ENCODE measurements at places on chromosomes 3 and 15. TPM values are rescaled to one million over a fixed set of nuclear protein-coding genes. Genes with fewer than 3 reads are reported as not detected.
A peak's percentile ranks its signal among the peaks of the same experiment; 100 is the strongest.

- no peak for DNase-seq
Measured at GRCh38 chr3:186637686-186638085, 2.5 kb upstream of the FETUB start.

DNA sequence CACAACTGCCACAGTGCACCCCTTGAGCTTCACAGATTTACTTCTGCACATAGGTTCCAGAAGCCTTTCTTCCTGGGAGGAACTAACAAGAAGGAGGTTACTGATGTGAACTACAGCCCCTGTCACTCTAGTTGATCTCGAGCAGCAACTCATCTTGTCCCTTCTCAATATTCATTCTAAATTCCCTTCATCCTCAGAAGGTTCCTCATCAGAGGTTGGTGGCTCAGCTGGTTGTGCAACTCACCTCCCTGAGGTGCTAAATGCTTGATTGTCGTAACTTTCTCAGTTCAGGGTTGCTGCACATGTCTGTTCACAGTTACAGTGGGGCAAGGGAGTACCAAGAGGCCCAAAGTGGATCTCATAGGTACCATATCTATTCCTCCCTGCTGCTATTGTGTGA lies 5.7 kb upstream of the A4GNT start:
- DNase-seq = no peak

- no peak for DNase-seq
Measured at GRCh38 chr15:98694161-98694560, 45.8 kb downstream of the IGF1R start.

Gene DOCK3
- 1.9 TPM for total RNA-seq

Gene CASR
- total RNA-seq = not detected

Gene TF
- total RNA-seq = not detected

GRCh38 chr3:43178891-43179366 lies 73.0 kb upstream of the POMGNT2 start:
- DNase-seq = peak; percentile 21

Gene HESX1
- not detected for total RNA-seq

GRCh38 chr15:96947296-96948229 lies 617.1 kb downstream of the NR2F2 start:
- no peak for DNase-seq

Gene IQCF5
- total RNA-seq = not detected

Gene NR1I2
- total RNA-seq = 0.12 TPM

DNA sequence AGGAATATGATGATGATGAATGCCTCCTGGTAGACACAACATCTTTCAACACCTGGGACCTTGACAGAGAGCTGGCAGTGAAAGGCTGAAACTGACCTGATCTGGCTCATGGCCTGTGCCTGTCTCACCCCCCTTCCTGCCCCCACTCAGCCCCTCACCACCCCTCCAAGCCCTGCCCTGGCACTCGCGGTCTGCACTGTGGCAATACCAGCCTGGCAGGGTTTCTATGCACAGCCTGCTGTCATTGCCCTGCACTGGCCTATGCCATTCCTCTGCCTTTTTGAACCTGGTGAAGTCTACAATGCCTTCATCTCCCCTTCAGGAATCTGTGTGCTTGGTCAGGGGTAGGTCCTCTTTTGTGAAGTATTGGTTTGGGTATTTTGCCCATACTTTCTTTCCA lies 56.5 kb downstream of the ACAD9 start:
- no peak for DNase-seq

GRCh38 chr3:44208568-44208967 lies 33.1 kb upstream of the TOPAZ1 start:
- no peak for DNase-seq

- DNase-seq = no peak
Measured at GRCh38 chr15:48421362-48421761, 90.1 kb downstream of the DUT start.

Gene PRSS50
- total RNA-seq = not detected

GRCh38 chr15:71610728-71611552 lies 199.4 kb upstream of the NR2E3 start:
- no peak for DNase-seq

GRCh38 chr3:5376761-5377160 lies 189.3 kb downstream of the EDEM1 start:
- no peak for DNase-seq

GRCh38 chr3:105415951-105416350 lies 49.2 kb downstream of the ALCAM start:
- no peak for DNase-seq

DNA sequence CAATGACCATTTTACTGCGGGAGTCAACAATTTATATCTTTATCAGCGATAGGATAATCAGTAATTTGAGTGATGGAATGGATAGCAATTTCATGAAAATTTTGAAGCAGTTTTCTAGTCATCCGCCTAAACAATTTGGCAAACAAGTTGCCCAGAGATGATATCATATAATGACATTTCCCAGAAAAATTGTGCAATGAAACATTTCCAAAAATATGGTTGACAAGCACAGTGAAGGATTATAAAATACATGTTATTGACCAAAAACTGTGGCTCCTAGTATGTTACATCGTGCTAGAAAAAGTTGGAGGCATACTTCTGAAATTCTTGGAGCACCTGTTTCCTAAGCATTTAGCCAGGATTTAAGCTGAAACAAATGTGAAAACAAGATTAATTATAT lies 145.1 kb downstream of the GHSR start:
- DNase-seq = no peak

- DNase-seq = no peak
Measured at GRCh38 chr15:43104426-43104825, 1.4 kb downstream of the UBR1 start.

Gene GATM
- total RNA-seq = 0.25 TPM

Gene IL5RA
- not detected for total RNA-seq

GRCh38 chr3:53065841-53066480 lies 20.1 kb upstream of the SFMBT1 start:
- no peak for DNase-seq

Gene GOLGA6L7
- not detected for total RNA-seq

Gene ALAS1
- total RNA-seq = 54.6 TPM

DNA sequence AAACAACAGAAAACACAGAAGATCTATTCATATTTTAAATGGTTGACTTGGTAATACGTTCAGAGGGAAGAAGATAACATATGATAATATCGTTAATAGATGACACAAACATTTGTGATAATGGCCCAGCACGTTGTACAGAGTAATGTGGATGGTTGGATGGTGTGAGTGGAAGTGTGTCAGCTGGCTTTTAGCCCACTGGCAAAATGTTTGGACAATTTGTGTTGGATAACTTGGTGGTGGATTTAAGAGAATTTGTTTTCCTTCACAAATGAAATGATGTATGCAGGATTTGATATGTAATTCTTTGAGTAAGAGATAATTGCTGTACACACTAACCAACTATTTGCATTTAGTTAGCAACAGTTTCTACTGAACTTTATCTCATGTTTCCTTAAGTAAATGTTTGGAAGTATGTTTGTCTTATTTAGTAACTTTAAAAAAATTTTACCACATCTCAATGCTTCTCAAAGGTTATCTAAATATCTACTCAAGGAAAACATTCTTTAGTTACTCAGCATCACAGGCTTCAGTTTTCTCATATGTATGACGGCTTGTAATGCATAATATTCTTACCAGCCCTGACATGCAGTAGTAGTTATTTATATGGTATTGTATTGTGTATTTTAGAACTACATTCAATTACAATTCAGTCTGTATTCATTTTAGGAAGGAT lies 328.5 kb upstream of the GOLIM4 start:
- DNase-seq = peak; percentile 9

- no peak for DNase-seq
Measured at GRCh38 chr15:64856429-64857145, 14.9 kb downstream of the PLEKHO2 start.

- peak; percentile 55 for DNase-seq
Measured at GRCh38 chr15:84748274-84749110, at the start of gene ZNF592. TSS of gene ZNF592 (plus strand) at chr15:84748592. CDS start at chr15:84782676, 34,084 bp downstream.

DNA sequence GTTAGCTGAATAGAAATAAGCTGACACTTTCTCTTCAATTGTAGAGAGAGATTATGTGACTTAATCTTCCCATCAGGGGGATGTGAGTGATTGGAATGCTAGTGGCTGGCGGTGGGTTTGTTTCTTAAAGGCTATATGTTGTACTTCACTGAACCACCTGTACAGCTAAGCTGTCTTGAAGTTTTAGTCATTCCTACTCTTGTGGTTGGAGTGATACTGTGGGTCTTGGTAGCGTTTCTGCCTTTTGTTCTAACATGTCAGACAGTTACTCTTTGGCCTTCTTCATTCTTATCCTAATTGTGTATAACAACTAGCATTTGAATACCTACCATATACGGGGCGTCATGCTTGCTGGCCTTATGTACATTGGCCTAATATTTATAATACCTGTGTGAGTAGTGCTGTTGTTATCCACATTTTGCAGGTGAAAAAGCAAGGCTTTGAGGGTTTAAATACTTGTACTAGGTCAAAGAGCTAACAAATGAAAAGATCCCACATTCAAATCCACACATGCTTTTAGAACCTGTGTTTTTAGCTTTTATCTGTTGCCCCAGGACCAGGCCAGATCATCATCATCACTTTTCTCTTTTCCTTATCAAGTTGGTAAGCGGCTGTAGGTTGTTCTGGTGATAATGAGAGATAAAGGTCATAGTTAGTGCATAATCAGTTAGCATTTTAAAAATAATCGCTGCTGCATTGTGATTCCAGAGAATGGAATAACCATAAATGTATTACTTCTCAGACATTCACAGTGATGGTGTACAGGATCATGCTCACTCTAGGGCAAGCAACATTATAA lies 50.2 kb downstream of the AKAP13 start:
- DNase-seq = no peak

DNA sequence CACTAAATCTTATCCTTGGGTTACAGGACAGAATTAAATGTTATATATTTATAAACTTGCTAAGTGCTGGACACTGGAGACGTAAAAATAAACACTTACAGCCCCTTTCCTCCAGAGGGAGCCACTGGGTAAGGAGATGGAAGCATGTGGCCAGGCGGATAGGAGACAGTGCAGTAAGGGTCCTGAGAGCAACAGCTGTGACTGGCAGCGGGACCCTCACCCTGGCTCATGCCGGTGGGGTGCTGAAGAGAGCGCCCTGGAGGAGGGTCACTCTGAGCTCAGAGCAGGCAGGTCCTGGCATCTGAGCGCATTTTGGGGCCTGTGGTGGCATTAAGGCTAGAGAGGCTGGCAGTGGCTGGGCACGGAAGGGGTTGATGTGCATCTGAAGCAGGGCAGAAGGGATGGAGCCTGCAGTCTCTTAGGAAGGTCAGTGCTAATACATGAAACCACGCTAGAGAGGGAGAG lies 16.0 kb downstream of the SEC61A1 start:
- DNase-seq = peak; percentile 58

GRCh38 chr3:39637807-39638206 lies 170.3 kb downstream of the MOBP start:
- DNase-seq = peak; percentile 31

Gene CKMT1A
- 1.2 TPM for total RNA-seq

DNA sequence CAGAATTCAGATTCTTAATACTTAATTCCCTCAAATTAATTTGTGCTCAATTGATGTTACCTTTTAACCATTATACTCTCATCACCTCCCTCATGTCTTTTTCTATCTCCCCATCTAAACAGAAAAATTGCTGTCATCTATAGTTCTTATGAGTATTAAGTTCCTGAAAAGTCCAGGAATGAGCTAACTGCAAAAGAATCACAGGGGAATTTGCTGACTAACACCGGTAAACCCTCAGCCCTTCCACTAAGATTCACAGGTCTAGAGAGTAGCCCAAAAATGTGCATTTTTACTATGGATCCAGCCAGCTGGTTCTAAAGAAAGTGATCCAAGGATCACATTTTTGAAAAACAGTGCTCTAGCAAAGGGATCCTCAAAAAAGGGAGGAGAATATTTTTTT lies 67.0 kb downstream of the SETD2 start:
- DNase-seq = no peak

Gene NEK10
- 1.4 TPM for total RNA-seq

GRCh38 chr3:14236902-14237301 lies 58.3 kb downstream of the LSM3 start:
- DNase-seq = no peak

Gene DUOX1
- total RNA-seq = not detected

Gene CAND2
- 0.12 TPM for total RNA-seq

DNA sequence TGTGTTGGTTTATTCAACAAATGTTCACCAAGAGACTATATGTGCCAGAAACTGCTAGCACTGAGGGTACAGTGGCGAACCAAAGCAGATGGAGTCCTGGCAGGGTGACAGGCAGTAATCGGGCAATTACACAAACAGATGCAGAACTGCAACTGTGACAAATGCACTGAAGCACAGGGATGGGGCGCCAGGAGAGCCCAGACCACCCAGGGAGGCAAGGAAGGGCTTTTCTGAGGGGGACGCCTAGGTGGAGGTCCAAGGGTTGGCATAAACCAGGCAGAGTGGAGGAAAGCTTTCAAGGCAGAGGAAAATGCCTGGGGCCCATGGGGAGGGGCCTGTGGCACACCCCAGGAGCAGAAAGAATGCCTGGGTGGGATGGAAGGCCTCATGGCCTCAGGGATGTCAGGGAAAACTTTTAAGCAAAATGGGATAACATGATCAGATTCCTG lies 5.5 kb downstream of the DIS3L start:
- DNase-seq = no peak

GRCh38 chr3:64257100-64257755 lies 32.0 kb upstream of the PRICKLE2 start:
- DNase-seq = no peak

- no peak for DNase-seq
Measured at GRCh38 chr3:194773771-194774455, 88.2 kb downstream of the FAM43A start.

- no peak for DNase-seq
Measured at GRCh38 chr3:8464668-8465067, 37.0 kb upstream of the LMCD1 start.

- no peak for DNase-seq
Measured at GRCh38 chr15:33551860-33552259, 241.1 kb downstream of the RYR3 start.

- DNase-seq = no peak
Measured at GRCh38 chr15:67900621-67901147, 60.8 kb upstream of the RNU6-1 start.

GRCh38 chr3:30664884-30665283 lies 58.5 kb downstream of the TGFBR2 start:
- no peak for DNase-seq

- DNase-seq = no peak
Measured at GRCh38 chr3:17442332-17443049, 299.9 kb downstream of the TBC1D5 start.

GRCh38 chr3:172622916-172623700 lies 87.8 kb downstream of the NCEH1 start:
- DNase-seq = peak; percentile 28

Gene TJP1
- 67.7 TPM for total RNA-seq

- DNase-seq = no peak
Measured at GRCh38 chr3:171542976-171543375, 82.8 kb upstream of the TNIK start.
